ENCODE measurements at places on chromosomes 4 and X.

DNA sequence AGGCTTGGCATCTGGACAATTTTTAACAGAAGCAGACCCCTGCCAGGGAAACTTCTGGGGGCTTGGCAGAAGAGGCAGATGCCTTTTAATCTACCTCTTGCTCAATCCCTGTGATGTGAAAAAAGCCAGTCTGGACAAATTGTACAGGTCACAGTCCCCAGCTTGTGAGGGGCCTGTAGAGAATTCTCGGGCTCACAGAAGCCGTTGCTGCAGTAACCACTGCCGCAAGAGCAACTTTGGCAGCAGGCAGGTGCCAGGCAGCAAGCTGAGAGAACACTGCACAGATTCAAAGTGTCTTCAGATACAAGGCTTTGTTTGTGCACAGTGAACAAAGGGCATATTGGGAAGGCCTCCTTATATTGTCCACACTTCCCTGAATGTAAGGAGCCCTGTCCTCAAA is 11.7 kb downstream of the GPKOW start:
- no peak for DNase-seq

GRCh38 chrX:119512146-119512800 is 44.0 kb downstream of the SLC25A5 start:
- DNase-seq = peak; percentile 40

DNA sequence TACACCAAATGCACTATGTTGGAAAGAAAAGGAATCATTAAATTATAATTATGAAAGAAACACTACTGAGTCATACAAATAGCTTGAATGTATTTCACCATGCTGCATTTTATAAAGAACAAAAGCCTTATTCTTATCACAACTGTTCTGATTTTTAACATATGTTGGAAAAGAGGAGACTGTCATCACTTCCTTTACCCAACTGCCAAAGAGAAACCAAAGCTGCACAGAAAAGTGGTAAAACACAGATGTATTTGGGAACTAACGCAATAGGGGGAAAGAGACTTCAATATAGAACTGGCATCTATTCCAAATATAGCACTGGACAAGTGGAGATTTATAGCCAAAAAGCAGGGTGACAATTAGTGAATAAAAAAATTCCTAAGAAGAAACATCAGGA is 181.0 kb downstream of the SPANXN3 start:
- no peak for DNase-seq

DNA sequence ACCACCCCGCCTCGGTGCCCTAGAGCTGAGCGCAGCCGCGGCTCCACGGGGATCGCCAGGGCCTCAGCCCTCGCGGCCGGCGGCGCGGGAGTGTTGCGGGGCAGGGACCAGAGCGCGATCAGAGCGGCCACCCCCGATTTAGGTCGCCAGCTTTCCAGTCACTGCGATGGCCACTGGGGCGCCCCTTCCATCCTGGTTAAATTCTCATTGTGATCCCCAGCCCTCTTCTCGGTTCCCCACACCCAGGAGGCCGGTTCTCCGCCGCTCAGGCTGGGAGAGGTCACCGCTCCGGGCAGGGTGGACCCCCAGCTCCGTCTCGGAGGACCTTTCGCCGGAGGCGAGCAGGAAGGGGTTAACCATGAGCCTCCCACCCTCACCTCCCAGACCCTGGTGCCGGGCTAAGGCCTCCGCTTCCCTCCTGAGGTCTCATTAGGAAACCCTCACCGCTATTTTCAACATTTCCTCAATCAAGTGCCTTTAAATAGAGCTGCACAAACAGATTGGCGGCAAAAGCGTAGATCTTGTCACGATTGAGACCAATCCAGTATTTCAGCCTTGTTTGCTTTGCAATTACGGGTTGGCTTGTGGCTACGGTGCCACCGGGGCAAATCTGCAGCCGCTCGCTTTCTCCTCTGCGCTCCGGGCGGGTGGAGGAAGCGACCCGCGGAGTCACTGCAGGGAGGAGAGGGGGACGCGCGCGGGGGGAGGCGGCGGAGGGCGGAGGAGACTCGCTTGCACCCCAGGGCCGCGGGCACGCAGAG is 8.3 kb upstream of the HAND2 start:
- DNase-seq = peak; percentile 33

GRCh38 chrX:29581223-29581622 is 634.1 kb upstream of the MAGEB2 start:
- DNase-seq = no peak

Data from mesothelial cell of epicardium (in vitro differentiated cells).